ENCODE measurements at places on chromosomes 13 and 19.
A peak's percentile ranks its signal among the peaks of the same experiment; 100 is the strongest.

GRCh38 chr13:76512721-76513145 lies 373.5 kb downstream of the KCTD12 start:
- DNase-seq, result no peak

GRCh38 chr19:13162724-13163608 lies 12.8 kb downstream of the IER2 start:
- DNase-seq, result peak; percentile 86

- DNase-seq, result no peak
Measured at GRCh38 chr19:32669310-32669709, 5.7 kb downstream of the ANKRD27 start.

DNA sequence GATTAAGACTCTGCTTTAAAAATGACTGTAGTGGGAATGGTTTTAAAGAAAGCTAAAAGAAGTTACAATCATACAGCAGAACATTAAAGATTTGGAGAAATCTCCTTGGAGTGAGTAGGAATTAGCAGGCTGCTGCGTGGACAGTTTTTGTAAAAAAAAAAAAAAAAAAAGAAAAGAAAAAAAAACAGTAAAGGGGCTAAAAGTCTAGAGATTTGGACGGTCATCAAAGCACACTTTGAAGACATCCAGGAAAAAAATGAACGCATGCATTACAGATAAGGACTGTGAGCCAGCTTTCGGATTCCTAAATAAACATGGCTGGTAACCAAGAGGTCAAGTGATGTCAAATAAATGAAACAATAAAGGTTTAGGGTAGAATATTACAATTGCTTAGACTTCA lies 1700.6 kb downstream of the PCDH9 start:
- DNase-seq, result no peak

GRCh38 chr13:24500977-24501376 lies 11.6 kb downstream of the PARP4 start:
- DNase-seq, result no peak

GRCh38 chr19:38003438-38004185 lies 96.6 kb downstream of the SIPA1L3 start:
- DNase-seq, result peak; percentile 51

DNA sequence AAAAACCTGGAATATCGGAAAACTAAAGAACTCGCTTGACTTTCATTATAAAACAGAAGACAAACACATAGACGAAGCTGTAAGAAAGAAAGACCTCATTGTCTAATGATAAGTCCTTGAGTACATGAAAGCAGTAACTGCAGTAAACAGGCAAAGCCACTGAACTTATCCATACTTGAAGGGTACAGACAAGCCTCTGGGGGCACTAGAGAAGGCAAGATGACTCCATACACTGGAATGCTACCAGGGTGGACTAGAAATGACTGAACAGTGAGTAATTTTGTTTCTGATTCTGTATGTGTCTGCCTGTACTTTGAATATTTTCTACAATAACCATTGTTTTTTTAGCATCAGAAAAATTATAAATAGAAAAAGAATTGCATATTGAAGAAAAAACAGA lies 507.9 kb downstream of the UQCRFS1 start:
- DNase-seq, result peak; percentile 22

DNA sequence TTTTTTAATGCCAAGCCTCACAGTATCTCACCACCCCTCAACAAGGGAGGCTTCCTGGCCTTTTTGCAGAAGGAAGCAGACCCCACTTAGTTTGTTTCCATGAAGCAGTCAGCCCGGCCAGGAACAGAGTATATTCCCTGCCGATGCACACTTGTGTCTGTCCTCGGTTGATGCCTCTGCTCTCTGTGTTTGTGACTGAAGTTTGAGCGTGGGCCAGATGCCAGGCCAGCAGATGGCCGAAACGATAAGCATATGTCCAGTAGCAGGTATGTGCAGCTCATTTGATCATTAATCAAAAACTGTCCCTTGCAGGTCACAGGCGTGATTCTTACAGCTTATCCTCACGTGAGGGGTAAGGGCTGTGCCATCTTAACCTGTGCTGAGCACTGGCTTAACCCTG lies 144.0 kb downstream of the IRS2 start:
- no peak for DNase-seq

GRCh38 chr13:42137856-42138537 lies 89.5 kb downstream of the DGKH start:
- DNase-seq, result no peak

DNA sequence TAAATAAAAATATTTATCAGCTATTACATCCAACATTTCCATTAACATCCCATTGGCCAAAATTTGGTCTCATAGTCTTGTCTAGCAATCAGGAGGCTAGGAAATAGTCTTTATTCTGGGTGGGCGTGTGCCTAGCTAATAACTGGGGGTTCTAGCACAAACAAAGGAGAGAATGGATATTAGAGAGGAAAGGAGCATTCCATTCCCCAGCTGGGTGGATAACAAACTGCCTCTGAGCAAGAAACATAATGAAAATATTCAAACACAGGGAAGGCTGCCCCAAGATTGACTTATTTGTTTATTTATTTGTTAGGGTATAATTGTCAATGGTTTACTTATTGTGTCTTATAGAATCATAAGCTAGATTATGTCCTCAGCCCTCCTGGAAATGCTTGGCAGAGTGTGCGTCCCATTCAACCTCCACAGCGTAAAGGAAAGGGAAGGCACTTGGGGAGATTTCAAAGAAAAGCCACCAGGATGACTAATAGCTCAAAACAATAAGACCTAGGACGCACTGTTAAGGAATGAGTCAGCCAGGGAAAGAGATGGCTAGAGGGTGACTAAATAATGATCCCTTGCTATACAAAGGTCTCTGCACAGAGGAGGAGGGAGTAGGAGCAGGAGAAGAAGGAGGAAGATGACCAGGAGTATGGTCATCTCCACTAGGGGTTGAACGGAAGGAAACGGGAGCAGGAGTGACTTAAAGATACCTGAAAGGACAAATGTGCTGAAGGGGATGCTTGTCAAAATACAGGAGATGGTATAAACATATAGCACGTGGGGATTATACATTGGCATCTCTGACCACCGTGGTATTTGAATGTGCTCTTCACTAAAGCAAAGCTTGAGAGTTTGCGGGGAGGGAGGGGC lies 23.5 kb upstream of the USP12 start:
- DNase-seq, result peak; percentile 75

DNA sequence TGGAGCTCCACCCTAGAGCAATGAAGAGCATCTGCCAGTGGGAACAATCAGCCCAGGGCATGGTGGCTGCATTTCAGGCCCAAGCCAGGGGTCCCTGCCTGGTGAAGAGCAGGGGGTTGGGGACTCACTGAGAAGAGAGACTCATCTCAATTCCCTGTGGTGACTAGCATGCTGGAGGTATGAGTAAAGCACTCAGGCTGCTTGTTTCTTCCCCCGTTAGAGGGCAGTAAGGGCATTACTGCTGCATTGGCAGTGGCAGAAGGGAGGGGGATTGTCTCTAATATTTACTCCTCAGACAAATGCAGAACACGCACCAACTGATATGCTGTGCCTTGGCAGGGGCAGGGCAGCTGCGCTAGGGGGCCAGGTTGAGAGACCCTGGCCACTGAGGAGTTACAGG lies 329.1 kb downstream of the SLITRK5 start:
- no peak for DNase-seq

DNA sequence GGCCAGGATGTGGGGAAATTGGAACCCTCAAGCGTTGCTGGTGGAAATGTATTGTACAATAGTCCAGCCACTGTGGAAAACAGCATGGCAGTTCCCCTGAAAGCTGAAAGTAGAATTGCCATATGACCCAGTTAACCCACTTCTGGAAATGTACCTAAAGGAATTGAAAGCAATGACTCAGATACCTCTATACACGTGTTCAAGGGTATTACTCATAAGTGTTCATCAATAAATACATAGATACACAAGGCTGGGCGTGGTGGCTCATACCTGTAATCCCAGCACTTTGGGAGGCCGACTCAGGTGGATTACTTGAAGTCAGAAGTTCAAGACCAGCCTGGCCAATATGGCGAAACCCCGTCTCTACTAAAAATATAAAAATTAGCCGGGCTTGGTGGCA lies 71.9 kb upstream of the IRS2 start:
- no peak for DNase-seq

GRCh38 chr19:39923862-39924261 lies 10.6 kb downstream of the FCGBP start:
- no peak for DNase-seq

GRCh38 chr13:59660582-59660981 lies 503.1 kb downstream of the DIAPH3 start:
- DNase-seq, result no peak

DNA sequence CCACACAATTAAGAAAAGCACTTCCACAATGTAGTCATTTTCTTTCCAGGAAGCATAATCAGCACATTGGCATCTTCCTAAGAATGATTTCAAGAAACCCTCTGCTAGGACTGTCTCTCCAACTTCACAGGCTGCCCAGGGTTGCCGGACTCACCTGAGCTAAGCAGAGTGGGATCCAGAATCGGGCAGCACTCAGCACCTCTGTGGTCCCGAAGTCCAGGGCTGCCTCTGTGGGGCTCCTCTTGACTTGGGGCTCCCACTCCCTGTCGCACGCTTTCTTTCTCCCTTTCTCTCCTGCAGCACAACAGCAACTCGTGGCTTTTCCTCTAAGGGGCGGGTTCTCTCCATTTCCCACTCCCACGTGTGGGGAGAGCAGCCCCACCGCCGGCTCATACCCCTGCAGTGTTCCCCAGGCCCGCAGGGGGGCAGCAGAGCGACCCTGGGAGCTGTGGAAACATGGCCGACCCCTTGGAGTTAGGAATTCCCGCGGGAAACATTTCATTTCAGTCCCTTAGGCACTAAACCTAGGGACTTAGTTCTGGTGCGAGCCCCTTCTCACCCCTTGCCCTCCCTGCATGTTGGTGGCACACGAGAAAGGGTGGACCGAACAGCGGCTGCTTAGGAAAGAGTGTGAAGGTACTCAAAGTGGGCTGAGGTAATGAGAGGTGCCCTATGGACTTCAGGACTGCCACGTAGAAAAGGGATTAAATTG lies at the start of gene TMEM272:
Gene TMEM272 (minus strand): TSS at position 316 of the 712 bp plus-strand sequence. CDS start 6,647 bp downstream, outside the sequence.
- DNase-seq, result peak; percentile 61

GRCh38 chr13:50384724-50385123 lies 369.5 kb downstream of the KCNRG start:
- DNase-seq, result no peak

- no peak for DNase-seq
Measured at GRCh38 chr13:73998631-73999030, 135.6 kb downstream of the KLF12 start.

DNA sequence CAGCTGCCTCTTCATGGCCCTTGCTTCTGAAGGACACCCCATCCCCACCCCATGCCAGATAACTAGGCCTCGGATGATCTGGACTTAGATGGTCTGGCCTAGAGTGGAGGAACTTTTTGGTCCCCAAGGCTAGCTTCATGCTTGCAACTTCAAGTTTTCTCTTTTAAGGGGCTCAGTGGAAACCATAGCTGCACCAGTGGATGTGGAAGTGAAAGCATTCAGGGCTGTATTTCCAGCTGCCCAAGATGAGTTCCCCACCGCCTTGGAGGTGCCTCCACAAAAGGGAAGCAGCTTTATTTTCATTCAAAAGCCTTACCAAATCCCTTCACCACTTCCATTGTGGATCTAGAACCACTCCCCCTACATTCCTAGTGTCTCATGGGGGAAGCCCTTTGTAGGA lies 17.6 kb upstream of the GSX1 start:
- DNase-seq, result no peak

GRCh38 chr19:47781590-47782262 lies 3.2 kb downstream of the SELENOW start:
- DNase-seq, result no peak

GRCh38 chr13:67619995-67620380 lies 389.9 kb upstream of the PCDH9 start:
- no peak for DNase-seq

- peak; percentile 69 for DNase-seq
Measured at GRCh38 chr19:47231215-47232054, 436 bp upstream of the BBC3 start.

DNA sequence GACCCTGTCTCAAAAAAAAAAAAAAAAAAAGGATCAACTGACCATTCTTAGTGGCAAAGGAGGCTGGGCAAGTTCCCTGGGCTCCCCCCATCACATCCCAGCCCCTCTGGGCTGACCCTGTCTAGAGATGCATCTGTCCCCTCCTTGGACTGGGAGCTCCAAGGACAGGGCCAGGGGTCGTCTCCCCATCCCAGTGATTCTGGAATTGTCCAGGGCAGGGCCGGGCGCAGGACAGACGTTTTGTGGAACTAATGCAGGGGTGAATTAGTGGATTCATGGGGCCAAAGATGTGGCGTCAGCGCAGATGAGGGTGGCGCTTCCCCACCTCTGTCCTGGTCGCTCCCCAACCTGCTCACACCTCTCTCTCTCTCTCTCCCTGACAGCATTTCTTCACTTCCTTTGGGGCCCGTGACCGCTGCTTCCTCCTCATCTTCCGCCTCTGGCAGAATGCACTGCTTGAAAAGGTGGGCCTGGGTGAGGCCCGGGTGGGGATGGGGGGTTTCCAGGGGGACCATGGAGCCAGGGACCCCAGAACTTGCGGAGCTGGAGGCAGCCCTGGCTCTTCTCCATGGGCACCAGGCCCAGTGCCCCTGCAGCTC lies 11.1 kb downstream of the GRAMD1A start:
- no peak for DNase-seq

GRCh38 chr19:8445488-8446001 lies 770 bp downstream of the HNRNPM start:
- no peak for DNase-seq

- no peak for DNase-seq
Measured at GRCh38 chr13:45238945-45239795, 38.3 kb upstream of the KCTD4 start.

DNA sequence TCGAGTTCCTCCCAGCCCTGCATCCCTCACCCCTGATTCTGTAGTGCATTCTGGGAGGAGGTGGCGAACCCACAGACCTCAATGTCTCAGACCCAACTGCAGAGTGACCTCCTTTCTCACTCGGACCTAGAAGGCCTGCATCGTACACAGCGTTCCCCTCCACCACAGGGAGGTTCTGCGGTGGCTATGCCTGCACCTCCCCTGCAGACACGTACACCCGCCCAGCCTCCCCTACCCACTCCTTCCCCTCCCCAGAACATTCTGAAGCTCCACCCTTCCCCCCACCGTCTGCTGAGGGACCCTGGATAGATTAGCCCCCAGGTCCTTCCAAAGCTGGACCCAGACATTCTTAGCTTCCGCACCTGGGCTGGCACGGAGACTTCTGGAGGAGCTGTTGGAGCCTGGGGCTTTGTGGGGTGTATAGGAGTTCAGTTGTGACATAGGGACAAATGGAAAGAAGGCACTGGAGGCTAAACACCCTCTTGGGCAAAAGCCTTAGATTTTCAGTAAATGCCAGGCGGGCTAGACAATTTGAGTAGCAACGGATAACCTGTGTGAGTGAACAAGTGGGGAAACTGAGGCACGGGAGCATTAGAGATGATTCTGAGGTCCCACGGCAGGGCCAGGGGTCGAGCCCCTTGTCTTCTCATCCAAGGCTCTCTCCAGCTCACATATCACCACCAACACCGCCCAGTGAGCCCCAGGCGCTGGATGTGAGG lies 420 bp upstream of the FSD1 start:
- DNase-seq, result no peak

- no peak for DNase-seq
Measured at GRCh38 chr13:99199541-99200431, 868 bp upstream of the UBAC2 start.

DNA sequence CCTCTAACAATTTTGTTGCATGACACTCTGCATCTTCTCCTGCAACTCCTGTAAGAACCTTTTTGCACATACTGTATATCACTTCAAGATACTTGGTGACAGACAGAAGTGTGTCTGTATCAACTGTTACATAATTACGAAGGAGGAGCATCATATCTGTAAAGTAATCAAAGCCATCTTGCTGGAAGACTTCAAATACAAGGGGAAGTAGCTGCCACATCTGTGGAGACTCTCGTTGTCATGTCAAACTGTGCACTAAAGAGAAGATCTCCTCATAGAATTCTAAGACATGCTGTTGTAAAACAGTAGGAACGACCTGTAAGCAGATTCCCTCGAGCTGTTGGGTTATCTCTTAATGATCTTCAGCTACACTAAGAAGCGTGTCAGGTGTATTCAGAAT lies 38.0 kb upstream of the SPATA13 start:
- DNase-seq, result no peak
